Activated CD4-positive, alpha-beta T cell treated with anti-CD3 and anti-CD28 coated beads, Interleukin-10, Interleukin-2, amounts not matched to agents 100 ng/mL and 50 ng/mL, durations not matched to agents 16 hours and 8 hours (primary cell): ENCODE measurements at places on chromosomes 1 and 21.
A peak's percentile ranks its signal among the peaks of the same experiment; 100 is the strongest.

- no peak for DNase-seq
These were observed 235.3 kb downstream of the MRPL39 start for GRCh38 chr21:25371841-25372425.

- no peak for DNase-seq
These were observed 86.2 kb upstream of the ARHGAP29 start for GRCh38 chr1:94323311-94324177.

GRCh38 chr1:2504225-2504948 lies 22.0 kb downstream of the PANK4 start:
- no peak for DNase-seq

- no peak for DNase-seq
These were observed 838.8 kb upstream of the ADAMTS5 start for GRCh38 chr21:27805696-27806095.

DNA sequence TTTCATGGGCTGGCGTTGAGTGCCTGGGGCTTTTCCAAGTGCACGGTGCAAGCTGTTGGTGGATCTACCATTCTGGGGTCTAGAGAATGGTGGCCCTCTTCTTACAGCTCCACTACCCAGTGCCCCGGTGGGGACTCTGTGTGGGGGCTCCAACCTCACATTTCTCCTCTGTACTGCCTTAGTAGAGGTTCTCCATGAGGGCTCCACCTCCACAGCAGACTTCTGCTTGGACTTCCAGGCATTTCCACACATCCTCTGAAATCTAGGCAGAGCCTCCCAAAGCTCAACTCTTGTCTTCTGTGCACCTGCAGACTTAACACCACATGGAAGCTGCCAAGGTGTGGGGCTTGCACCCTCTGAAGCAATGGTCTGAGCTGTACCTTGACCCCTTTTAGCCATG lies 82.1 kb downstream of the CCDC18 start:
- DNase-seq = no peak

- no peak for DNase-seq
These were observed 10.2 kb downstream of the CHML start for GRCh38 chr1:241630005-241630404.

- no peak for DNase-seq
These were observed 121.2 kb upstream of the KIAA0040 start for GRCh38 chr1:175313672-175314225.

GRCh38 chr1:208420696-208421095 lies 176.5 kb upstream of the PLXNA2 start:
- no peak for DNase-seq

- DNase-seq = no peak
These were observed 41.1 kb downstream of the CACHD1 start for GRCh38 chr1:64511044-64511443.

- DNase-seq = no peak
These were observed 21.5 kb downstream of the PDPN start for GRCh38 chr1:13605159-13605558.

DNA sequence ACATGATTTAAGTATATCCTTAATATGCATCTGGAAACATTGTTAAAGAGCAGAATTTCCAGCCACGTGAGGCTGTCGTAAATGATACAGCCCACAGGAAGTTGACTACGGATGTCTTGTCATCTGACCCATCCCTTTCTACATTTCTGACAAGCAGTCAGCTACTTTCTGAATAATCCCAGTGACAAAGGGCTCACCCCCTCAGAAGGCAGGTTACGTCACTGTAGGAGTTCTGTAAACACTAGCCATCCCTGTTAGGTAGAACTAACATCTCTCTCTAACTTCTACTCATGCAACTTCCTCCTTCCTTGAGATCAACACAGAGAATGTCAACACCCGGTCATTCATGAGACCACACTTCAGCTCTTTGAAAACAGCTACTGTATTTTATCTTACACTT lies 259.2 kb downstream of the GREM2 start:
- DNase-seq = no peak

DNA sequence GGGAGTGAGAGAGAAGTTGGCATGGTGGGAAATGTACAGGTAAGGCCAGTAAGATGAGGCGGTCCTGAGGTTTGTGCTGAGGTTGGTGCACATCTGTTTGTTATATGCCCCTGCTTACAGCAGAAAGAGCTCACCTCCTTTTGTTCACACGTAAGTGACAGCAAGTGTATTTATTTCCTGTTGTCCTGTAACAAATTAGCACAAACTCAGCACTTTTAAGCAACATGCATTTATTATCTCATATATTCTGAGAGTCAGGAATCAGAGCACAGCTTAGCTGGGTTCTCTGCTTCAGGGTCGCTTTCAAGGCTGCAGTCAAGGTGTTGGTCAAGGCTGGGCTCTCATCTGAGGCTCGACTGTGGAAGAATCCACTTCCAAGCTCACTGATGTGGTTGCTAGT lies 45.8 kb downstream of the TENT5C start:
- DNase-seq = no peak

- DNase-seq = peak; percentile 76
These were observed 5.7 kb upstream of the TPRG1L start for GRCh38 chr1:3618881-3619671.

DNA sequence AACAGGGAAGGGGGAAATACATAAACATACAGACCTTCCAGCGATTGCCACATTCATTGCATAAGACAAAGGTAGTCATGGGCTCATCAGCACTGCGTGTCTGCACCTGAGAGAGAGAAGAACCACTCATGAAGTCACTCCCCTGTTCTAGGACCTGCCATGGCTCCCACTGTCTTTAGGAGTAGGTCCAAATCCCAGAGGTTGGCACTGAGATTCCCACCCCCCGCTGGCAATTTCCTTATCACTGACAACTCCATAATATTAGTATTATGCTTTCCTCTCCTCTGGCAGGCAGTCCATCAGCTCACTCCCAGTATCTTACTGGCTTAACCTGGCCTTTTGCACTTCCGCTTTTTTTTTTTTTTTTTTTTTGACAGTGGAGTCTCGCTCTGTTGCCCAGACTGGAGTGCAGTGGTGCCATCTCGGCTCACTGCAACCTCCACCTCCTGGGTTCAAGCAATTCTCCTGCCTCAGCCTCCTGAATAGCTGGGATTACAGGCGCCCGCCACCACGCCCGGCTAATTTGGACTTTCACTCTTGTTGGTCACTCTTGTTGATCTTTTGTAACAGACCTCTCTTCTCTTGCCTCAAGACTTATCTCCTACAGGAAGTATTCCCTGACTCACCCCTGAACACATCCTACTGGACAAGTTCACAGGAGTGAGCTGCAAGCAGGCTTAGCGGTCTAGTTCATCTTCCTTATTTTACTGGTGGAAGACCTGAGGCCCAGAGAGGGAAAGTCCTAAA lies 14.8 kb upstream of the ZNF436 start:
- DNase-seq = no peak

GRCh38 chr1:54001591-54001990 lies 16.4 kb downstream of the LDLRAD1 start:
- DNase-seq = no peak

DNA sequence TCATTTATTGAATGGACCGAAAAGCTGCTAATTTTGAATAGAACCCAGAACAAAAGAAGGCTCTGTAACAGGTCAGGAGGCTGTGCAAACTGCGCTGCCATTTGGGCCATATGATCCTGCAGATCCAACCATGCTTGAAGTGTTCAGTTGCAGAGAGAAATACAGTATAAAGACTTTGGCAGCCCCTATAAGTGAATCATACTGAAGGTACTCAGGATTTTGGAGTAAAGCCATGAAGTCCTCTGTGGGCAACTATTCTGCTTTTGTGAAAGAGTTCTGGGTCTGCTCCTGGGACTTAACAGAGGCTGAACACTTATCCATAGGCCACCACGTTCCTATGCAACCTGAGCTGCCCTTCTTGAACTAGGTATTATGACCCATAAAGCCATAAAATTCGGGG lies 1613.6 kb upstream of the PRMT6 start:
- DNase-seq = no peak

- DNase-seq = no peak
These were observed 914.6 kb upstream of the ADGRL4 start for GRCh38 chr1:79920960-79921669.

DNA sequence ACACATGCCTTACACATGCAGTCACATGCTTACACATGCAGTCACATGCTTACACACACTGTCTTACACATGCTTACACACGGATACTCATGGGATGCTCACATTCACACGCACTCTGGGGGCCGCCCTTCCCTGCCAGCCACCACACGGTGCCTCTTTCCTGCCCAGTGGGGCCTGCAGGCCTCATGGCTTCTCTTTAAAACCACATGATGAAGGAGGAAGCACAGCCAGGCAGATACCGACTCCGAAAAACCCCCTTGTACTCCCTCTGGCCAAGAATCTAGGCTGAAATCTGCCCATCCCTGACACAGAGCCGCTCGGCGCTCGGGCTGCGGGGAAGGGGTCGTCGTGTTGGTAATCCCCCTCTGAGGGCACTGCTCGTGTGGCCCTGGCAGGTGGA lies 113.0 kb downstream of the PRDM16 start:
- DNase-seq = no peak

DNA sequence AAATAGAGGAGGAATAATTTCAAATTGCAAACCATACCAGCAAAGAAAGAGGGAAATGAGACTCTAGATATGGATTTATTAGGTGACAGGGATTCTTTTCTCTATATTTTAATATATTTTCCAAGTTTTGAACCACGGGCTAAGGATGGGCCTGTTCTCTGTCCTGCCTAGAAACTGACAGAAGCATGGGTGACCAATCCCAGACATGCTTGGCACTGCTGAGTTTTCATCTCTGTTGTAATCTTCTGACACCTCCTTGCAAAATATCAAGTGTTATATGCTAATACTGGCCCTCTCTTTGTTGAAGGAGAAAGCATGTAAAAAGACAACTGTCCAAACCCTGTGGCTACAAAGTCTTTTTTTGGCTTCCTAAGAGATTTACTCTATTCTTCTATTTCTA lies 774 bp upstream of the ANGPTL7 start:
- DNase-seq = no peak

DNA sequence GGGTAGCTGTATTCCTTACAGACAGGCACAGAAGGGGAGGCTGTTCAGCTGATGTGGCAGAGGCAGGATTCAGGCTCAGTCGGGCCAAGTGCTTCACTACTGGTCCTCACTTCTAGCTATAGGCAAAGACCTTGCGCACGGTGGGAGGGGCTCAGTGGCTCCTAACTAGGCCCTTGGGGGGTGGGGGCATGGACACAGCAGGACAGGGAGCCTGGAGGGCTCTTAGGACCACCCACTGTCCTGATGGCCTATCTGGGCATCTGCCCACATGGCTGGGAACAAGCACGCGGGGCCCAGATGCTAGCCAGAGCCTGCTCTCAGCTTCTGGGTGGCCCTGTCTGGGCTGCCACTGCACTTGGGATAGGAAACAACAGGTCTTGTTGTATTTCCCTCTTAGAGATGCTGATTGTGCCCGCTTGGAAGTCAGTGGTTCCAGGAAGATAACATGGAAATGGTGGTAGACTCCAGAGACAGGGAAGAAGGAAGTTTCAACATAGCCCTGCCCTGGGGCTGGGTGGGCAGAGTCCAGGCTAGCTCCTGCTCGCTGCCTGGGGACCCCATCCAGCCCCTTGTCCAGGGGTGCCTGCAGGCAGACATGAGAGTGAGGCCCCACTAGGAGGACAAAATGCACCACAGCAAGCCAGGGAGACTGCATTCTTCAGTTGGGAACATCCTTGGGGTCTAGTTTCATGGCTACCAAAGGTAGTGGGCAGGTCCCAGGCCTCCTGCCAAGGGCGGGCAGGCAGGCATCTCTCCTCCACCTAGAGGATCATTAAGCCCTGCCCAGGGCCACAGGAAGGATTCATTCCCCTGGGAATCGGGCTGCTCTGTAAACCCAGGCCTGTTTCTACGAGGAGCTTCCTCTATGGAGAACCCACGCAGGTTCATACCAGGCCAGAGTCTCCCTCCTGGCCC lies 102.5 kb downstream of the BCAR3 start:
- DNase-seq = no peak

GRCh38 chr1:228105270-228105995 lies 2.3 kb upstream of the C1orf35 start:
- no peak for DNase-seq

DNA sequence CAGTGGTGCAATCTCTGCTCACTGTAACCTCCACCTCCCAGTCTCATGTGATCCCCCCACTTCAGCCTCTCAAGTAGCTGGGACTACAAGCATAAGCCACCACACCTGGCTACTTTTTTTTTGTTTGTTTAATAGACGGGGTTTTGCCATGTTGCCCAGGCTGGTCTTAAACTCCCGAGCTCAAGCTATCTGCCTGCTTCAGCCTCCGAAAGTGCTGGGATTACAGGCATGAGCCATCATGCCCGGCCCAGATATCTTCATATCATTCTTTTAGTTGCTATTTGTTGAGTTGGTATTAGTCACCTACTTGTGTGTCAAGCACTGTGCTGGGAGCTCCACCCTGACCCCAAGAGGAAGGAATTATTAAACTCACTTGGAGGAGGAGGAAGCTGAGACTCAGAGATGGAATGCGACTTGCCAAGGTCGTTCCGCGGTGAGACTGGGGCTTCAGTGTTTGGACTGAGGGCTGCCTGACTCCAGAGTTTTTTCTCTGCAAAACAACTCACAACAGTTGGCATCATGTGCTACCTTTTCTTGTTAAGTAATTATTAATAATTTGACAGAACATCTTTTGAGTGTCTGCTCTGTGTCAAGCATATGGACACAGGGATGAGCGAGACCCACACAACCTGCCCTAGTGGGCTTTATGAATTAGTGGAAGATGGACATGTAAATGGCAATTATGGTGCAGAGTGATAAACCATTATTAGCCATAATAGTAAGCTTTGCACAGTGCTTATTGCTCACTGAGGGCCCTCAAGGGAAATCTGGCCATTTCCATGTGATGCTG lies 132.0 kb downstream of the FOXD2 start:
- no peak for DNase-seq

DNA sequence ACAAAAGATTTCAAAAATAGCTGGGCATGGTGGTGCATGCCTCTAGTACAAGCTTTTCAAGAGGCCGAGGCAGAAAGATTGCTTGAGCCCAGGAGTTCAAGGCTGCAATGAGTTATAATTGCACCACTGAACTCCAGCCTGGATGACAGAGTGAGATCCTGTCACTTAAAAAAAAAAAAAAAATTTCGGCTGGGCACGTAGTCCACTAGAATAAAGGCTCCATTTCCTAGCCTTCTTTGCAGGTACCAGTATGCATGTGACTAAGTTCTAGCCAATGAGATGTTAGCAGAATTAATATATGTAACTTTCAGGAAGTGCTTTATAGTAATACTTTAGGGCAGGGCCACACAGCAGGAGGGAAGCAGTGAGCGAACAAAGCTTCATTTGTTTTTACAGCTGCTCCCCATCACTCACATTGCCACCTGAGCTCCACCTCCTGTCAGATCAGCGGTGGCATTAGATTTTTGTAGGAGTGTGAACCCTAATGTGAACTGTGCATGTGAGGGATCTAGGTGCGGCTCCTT lies 28.8 kb upstream of the SYDE2 start:
- no peak for DNase-seq

- no peak for DNase-seq
These were observed 1.4 kb upstream of the SHISA4 start for GRCh38 chr1:201887116-201887866.

DNA sequence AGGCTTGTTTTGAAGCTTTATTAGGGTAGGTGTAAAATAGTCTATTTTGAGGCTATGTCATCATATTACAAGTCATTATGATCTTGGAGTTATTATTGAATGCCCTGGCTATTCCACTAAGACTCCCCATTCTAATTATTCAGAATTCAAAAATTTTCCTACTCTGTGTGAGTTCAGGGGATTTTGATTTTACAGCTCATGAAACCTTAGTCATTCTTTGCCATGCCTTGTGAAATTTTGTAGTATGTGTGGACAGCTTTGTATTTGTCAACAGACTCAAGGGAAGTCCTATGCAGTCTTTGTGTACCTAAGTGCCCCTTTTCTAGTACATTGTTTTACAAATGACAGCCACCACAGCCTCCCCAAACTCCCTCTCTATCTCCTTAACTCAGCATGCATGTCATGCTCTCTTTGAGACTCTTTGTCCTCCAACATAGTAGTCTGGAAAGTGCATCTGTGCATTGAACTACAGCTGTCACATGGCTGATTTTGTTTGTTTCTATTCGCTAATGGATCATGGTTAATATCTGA lies 28.0 kb downstream of the CD1D start:
- no peak for DNase-seq
